ENCODE measurements at places on chromosomes 4 and X.

GRCh38 chr4:186643501-186644310 lies 80.0 kb downstream of the FAT1 start:
- no peak for DNase-seq

- DNase-seq: no peak
These were observed 43.0 kb downstream of the AMELX start for GRCh38 chrX:11336201-11336600.

DNA sequence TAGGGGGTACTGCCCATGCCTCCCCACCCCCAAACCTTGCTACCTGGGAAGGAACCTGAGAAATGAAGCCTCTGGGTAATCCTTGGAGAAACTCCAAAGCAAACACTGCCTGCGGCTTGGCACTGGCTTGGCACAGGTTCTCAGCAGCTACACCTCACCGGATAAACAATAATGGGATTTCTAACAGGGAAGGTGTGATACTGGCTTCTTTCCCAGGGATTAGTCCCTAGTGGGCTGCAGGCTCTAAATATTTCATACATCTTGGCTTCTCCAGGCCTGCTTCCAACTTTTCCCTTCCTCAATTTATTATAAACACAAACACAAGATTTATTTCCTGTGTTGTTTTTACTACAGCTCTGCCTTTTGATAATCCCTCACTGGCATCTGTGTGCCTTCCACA lies 12.5 kb downstream of the SEC24D start:
- no peak for DNase-seq

DNA sequence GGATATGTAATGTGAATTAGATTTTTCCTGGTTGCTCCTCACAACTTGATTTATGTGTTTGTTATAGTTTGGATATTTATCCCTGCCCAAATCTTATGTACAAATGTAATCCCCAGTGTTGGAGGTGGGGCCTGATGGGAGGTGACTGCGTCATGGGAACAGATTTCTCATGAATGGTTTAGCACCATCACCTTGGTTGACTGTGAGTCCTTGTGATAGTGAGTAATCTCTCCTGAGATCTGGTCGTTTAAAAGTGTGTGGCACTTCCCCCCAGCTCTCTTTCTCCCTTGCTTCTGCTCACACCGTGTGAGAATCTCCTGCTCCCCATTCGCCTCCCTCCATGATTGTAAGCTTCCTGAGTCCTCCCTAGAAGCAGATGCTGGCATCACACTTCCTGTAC lies 2.2 kb downstream of the MID2 start:
- DNase-seq: no peak

GRCh38 chr4:6424425-6424824 lies 48.0 kb downstream of the PPP2R2C start:
- no peak for DNase-seq

GRCh38 chr4:173370130-173370476 lies 651 bp upstream of the SAP30 start:
- DNase-seq: peak; percentile 44

GRCh38 chrX:80512924-80513323 lies 92.7 kb downstream of the TENT5D start:
- DNase-seq: no peak

DNA sequence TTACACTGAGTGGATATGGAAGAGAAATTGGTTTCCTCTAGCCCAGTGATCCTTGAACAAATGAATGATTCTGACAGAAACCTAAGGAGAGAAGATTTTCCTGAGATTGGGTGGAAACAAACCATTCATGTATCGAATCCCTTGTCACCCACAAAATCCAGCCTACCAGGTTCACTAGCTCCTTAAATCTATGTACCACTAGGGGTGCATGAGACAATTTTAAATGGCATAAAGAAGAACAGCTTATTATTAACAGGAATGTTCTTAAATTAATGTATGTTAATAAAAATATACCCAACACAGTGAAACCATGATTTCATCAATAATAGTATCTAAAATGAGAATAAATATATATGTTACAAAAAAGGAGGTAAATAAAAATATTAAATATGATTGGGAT lies 118.4 kb upstream of the LNX1 start:
- DNase-seq: no peak

DNA sequence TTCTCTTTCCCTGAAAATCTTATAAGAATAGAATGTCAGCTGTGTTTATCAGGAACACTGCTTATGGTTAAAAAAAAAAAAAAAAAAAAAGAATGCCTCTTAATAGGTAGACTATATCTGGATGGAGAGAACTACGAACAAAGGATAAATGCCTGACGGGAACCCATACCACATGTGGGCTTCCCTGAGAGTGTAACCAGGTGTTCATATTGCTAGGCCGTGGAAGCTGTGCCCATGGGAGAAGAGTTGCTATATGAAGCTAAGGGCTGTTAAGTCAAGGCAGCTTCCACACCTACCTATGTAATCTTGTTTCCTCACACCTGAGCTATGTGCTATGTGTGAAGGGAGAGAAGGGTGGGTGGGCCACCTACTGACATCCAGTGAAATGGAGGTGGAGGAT lies 27.3 kb downstream of the TMEM184C start:
- DNase-seq: no peak

DNA sequence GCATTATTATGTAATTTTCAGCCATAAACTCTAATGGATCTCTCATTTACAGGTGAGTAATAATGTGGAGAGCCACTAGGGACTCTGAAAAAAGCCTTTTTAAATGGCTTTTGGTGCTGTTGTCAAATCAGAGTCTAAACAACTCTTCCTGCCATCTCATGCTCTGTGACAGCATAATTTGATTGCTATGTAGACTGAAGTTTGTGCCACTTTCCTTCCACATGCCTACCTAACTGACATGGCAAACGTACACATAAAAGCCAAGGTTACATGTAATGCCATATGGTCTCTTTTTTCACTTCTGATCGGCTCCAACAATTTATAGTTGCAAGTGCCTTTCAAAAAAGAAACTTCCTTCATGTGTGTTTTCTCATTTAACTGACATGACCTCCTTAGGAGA lies 94.3 kb downstream of the SH2D1A start:
- DNase-seq: no peak

- DNase-seq: no peak
These were observed 74.6 kb upstream of the NEIL3 start for GRCh38 chr4:177235026-177235425.

DNA sequence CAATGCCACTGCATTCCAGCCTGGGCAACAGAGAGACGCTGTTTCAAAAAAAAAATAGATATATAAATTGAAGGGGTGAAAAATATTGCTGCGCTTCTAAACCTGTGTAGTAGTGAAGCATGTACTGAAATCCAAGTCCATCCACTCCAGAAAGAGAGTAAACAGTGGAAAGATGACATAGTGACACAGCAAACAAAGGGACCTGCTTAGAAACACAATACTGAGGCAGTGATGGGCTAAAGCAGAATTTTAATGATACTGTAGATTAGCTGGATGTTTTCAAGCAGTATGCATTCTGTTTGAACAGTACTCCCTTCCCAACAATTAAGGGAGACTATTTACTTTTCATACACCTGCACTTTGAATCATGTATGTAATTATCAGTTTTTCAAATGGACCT lies 42.5 kb downstream of the TFDP3 start:
- no peak for DNase-seq

- no peak for DNase-seq
These were observed 48.3 kb upstream of the HPGDS start for GRCh38 chr4:94390804-94391410.

GRCh38 chrX:7191681-7192110 lies 43.7 kb upstream of the PUDP start:
- no peak for DNase-seq

DNA sequence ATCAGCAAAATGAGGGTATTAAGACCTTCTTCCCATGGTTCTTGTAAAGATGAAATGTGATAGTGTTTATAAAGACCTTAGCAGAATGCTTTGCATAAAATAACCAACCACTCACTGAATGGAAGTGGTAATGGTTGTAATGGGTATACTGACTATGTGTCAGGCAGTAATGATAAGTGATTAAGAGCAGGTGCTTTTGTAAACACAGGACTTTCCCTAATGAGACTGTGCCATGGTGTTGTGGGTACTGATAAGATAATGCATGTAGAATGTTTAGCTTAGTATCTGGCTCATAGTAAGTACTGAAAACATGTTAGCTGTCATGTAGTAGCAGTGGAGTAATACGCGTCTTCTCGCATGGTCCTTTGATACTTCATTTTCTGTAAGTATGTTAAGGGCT lies 6.9 kb downstream of the LSM6 start:
- no peak for DNase-seq

GRCh38 chr4:148366251-148366650 lies 76.0 kb downstream of the NR3C2 start:
- DNase-seq: no peak

DNA sequence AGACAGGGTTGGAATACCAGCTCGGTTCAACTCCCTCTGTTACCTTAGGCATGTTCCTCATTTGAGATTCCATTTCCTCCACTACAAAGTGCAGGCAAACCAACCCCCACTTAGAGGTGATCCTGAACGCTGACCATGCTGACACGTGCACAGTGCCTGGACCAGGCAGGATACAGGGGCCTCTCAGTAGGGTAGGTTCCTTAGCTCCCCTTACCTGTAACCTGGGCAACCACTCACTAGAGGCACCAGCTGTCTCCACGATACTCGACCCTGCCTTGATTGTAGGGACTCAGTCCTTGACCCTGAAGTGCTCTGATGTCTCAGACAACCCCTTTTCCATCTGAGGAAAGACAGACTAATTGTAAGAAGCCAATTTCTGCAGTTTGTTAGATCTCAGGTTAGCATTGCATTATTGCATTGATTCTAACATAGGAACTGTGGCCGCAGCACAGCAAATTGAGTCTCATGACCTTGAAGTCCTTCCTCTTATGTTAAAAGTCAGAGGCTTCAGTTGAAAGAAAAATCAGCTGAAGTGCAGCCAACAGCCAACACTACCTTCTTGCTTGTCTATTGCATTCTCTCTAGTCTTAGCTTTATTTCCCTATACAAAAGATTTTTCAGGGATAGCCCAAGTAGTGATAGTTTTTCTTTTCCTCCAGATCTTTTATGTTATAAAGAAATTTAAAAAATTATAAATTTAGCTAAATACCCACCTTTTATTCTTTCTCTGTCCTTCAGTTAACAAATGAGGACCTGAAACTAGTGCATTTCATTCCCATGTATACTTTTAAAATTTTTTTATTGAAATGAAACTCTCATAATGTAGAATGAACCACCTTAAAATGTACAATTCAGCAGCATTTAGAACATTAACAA lies 11.2 kb upstream of the C1QTNF7 start:
- no peak for DNase-seq

- peak; percentile 60 for DNase-seq
These were observed at the start of gene P2RY8 for GRCh38 chrX:1537031-1537715. Gene P2RY8 (minus strand): TSS chrX:1537185. CDS start chrX:1466558, 70,627 bp downstream.

DNA sequence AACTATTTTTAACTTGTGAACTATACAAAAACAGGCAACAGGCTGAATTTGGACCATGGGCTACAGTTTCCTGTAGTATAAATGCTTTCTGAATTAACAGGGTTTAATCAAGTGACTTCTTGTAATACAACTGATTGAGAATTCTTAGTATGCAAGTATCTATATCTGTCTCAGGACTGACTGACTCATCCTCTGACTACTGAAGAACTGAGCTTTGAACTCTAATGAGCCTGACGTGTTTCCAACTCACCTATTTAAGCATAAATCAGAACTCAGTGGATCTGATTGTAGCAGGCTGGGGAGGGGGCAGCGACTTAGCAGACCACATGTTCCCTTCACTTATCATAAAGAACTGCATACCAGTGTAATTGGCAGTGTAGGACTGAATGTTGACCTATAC lies 7.8 kb downstream of the SPATA4 start:
- no peak for DNase-seq

GRCh38 chr4:35556387-35556786 lies 687.9 kb downstream of the ARAP2 start:
- no peak for DNase-seq

GRCh38 chr4:6576932-6577331 lies 1.9 kb downstream of the MAN2B2 start:
- DNase-seq: no peak

GRCh38 chr4:96558466-96558865 lies 718.6 kb downstream of the PDHA2 start:
- no peak for DNase-seq

DNA sequence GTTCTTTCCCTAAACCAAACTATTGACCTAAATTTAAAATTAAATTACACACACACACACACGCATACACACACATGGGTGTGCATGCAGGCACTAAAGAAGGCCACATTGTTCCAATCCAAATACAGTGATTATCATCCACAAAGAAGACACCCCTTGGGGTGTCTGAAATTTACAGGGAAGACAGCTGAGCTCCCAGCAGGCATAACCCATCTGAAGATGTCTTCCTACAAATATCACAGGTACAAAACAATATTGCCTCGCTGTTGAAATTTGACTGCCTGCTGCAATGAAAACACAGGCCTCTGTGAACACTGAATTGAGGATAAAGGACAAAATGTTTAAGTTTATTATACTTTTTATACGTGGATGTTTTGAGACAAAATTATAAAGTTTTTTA lies 50.2 kb upstream of the SLC7A11 start:
- no peak for DNase-seq

DNA sequence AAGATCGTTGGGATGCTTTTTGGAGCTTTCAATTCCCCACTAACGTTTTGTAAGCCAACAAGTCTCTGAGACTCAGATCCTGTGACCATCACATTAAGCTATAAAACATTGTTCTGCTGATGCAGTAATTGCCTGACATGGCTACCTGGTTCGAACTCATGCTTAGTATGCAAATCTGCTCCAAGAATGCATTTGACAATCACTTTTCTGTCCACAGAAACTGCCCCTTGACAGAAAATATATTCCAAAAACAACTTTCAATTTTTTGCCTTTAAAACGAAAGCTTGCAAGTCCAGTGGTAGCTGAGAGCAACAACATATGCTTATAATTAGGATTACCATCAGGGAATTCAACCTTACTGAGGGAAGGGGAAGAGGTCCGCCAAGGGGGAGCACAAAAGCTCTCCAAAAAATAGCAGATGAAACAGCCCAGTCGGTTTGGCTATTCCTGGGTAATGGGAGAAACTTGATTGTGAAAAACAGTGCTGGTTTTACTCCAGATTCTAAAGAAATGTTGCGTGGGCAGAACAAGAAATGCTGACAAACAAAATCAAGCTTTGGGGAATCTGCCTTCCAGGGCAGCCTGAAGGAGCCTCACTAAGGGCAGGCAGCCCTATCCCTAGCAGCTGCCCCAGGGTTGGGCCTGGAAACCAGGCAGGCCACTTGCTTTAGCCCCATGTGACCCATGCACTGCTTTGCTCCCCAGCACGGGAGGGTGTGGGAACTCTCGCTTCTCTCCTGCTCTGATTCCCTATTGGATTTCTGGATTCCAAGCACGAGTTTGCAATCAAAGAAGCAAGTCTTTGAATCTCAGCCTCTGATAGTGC lies 160.7 kb upstream of the LDB2 start:
- no peak for DNase-seq
